Anterior cingulate cortex (tissue), 58 donors: ENCODE measurements at places on chromosomes 4 and X.

DNA sequence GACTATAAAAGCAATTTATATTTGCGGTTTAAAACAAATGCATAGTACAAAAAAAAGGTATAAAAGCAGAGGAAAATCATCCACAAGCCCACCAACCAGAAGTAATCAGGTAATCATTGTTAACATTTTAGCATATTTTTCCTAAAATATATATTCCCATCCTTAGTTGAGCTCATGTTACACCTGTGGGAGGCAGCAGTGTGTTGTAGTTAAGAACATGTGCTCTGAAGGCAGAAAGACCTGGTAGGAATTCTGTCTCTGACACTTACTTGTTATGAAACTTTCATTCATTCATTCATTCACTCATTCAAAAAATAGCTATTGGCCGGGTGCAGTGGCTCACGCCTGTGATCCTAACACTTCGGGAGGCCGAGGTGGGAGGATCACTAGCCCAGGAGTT, 15.4 kb upstream of the CDKL5 start:
- no peak for DNase-seq

DNA sequence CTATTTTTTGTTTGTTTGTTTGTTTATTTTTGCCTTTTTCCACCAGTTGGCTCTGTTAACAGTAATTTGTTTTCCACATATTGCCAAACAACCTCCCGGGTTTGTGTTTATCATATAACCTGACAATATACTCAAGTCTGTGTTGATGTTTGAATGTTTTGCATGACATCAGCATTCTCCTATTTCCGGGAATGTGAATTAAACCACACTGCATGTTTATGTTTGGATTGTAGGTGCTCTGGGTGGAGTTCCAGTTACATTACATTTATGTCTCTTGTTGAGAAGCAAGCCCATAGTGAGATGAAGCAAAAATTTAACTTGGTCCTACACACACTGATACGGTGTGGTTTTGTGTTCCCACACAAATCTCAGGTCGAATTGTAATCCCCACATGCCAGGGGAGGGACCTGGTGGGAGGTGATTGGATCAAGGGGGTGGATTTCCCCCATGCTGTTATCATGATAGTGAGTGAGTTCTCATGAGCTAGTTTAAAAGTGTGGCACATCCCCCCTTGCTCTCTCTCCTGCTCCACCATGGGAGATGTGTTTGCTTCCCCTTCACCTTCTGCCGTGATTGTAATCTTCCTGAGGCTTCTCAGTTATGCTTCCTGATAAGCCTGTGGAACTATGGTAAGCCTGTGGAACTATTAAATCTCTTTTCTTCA, 54.4 kb upstream of the CLNK start:
- no peak for DNase-seq

GRCh38 chrX:114841051-114841450, 176.4 kb downstream of the IL13RA2 start:
- DNase-seq = no peak

- DNase-seq = no peak
Measured at GRCh38 chr4:34974313-34974680, 1270.0 kb downstream of the ARAP2 start.

DNA sequence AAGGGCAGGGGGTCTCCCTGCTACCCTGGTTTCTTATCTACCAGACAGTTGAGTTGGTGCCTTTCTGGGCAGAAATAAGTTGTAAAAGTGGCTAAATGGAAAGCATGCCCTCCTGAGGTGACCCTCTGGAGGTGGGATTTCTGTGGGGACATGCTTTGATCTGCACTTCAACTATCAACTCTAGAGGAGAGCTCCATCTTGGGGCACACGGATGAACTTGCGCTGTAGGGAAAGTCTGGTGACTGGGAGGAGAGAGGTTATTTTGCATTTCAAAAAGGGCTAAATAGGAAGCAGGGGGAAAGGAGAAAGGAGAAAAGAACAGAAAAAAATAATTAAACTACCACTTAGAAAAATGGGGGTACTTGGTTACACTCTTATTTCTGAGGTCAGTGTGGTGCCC, 12.7 kb upstream of the RHOXF2B start:
- DNase-seq = no peak

- no peak for DNase-seq
Measured at GRCh38 chr4:47972181-47972580, 44.3 kb downstream of the CNGA1 start.
